ENCODE measurements at places on chromosomes 13 and 19.

- peak; percentile 5 for DNase-seq
Observed at GRCh38 chr13:28983641-28984040, 163.5 kb downstream of the MTUS2 start.

GRCh38 chr13:77377016-77377415, 50.1 kb upstream of the MYCBP2 start:
- DNase-seq: no peak

- DNase-seq: no peak
Observed at GRCh38 chr13:91031508-91031907, 316.0 kb upstream of the MIR17HG start.

DNA sequence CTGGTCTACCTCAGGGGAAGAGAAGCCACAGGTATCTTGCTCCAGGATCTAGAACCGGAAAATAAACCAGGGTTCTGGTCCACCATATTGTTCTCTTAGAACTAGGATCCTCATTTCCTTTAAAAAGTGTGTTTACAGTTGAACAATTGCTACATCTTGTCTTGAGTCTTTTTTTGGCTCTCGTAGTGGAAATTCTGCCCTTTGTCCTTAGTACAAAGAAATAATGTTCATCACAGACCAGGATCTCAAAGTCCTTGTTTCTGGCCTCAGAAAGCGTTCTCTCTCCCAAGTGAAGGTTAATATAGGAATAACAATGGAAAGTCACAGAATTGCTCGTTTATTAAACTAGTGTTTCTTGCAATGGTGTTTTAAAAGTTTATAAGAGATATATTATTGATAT, 20.8 kb downstream of the KLF2 start:
- no peak for DNase-seq

DNA sequence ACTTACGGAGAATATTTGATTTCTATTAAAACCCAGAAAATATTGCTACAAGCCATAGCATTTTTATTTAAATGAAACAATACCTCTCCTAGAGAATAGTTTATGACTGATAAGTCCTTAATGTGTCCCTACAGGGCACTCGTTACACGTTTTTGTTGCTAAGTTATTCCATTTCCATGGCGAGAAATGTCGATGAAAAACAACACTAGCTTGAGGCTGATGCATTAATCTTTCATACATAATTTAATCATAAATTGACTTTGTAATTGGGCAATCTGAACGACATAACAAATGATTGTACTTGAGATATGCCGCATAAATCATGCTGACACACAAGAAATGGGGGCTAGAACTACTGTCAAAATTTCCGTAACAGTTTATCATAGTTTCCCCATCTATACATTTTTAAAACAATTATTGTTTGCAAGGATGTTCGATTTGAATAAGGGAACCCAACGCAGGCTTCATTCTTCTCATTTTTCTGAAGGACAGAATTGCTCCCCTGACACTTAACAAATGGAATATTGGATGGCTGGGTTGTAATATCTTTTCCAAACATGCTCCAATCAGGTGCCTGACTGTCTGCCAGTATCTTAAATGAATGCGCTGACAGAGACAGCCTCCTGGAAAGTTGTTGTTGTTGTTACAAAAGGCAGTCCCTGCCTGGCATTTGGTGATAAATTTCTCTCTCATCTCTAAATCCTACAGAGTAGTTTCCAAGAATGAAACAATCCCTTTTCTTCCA, 61.9 kb downstream of the FLT1 start:
- no peak for DNase-seq

All from NCI-H187 (cell line).